Spleen (tissue), 13 donors: ENCODE measurements at places on chromosomes 12 and 14. TPM values are rescaled to one million over a fixed set of nuclear protein-coding genes. Genes with fewer than 3 reads are reported as not detected.

Gene SIX1
- not detected for polyA plus RNA-seq

Gene PEBP1
- 165 TPM for polyA plus RNA-seq

Gene ITGA5
- 7.0 TPM for polyA plus RNA-seq

Gene ISM2
- polyA plus RNA-seq = not detected

Gene PLXNC1
- 11.7 TPM for polyA plus RNA-seq

Gene RERGL
- 8.6 TPM for polyA plus RNA-seq

Gene BTBD7
- polyA plus RNA-seq = 5.8 TPM

Gene MANSC4
- 0.24 TPM for polyA plus RNA-seq

Gene EXOC3L4
- 25.4 TPM for polyA plus RNA-seq

Gene CLEC1B
- polyA plus RNA-seq = 0.67 TPM

Gene TAS2R7
- not detected for polyA plus RNA-seq

Gene SELPLG
- polyA plus RNA-seq = 30.9 TPM

Gene PTGDR
- polyA plus RNA-seq = 1.4 TPM
